ENCODE measurements at places on chromosomes 11 and 22. TPM values are rescaled to one million over a fixed set of nuclear protein-coding genes. Genes with fewer than 3 reads are reported as not detected.

- H3K27me3 ChIP-seq = peaks cover 70% of the 10 kb centered on the region
- peak overlapping the region; percentile 79 for H3K4me3 ChIP-seq
- H3K36me3 ChIP-seq = no peaks in the 10 kb centered on the region
- no peak overlapping the region for H3K27ac ChIP-seq
These were observed 51.4 kb downstream of the FAM83F start for GRCh38 chr22:40046126-40046525.

Gene TBCEL
- 18.6 TPM for total RNA-seq

Gene ANO5
- 3.4 TPM for total RNA-seq

DNA sequence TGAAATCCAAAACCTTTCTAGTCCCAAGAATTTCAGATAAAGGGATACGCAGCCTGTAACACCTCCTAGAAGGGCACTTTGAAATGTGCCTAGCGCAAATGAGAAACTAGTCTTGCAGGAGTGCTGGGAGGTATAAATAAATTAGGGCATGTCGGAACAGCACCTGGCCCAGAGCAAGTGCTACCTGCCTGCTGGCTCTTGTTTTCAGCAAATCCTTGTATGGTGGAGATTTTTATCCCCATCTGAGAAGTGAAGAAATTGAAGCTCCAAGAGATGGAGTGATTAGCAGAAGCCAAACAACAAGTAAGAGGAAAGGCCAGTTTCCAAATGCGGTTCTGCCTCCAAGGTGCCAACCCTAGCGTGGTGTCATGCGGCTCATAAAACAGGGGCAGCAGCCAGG is 36.7 kb upstream of the TFIP11 start:
- H3K4me3 ChIP-seq = no peak overlapping the region
- peaks cover 20% of the 10 kb centered on the region for H3K4me1 ChIP-seq
- H3K36me3 ChIP-seq = no peaks in the 10 kb centered on the region
- DNase-seq = no peak
- H3K27ac ChIP-seq = no peak overlapping the region

DNA sequence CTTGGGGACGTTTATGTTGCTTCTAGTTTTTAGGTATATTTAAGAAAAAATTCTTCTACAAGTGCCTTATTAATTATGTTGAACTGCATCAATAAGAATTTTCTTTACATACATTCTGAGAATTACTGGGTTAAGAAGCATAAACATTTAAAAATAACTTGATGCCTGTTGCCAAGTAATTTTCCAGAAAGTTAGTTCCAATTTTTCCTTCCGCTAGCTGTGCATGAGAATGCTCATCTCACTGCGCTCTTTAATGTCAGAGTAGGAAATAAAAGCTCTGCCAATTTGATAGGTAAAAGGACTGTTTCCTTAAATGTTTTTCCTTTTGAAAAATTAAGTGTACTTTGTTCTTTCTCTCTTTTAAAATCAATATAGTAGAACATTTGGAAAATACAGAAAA is 113.1 kb upstream of the ZBED5 start:
- peaks cover 22% of the 10 kb centered on the region for H3K4me1 ChIP-seq
- H3K27me3 ChIP-seq = peaks cover 2% of the 10 kb centered on the region
- H3K36me3 ChIP-seq = peaks cover 3% of the 10 kb centered on the region
- no peak overlapping the region for H3K4me3 ChIP-seq
- no peak overlapping the region for H3K27ac ChIP-seq

GRCh38 chr11:33040033-33040861 is 875 bp downstream of the TCP11L1 start:
- peak overlapping the region; percentile 98 for H3K4me3 ChIP-seq
- no peak for DNase-seq
- H3K4me1 ChIP-seq = peaks cover 20% of the 10 kb centered on the region
- H3K27me3 ChIP-seq = no peaks in the 10 kb centered on the region

Gene C11orf52
- not detected for total RNA-seq

Gene PIWIL4
- total RNA-seq = 0.68 TPM

- no peaks in the 10 kb centered on the region for H3K36me3 ChIP-seq
- no peak for DNase-seq
- no peak overlapping the region for H3K27ac ChIP-seq
- no peaks in the 10 kb centered on the region for H3K27me3 ChIP-seq
These were observed 20.3 kb upstream of the CCDC90B start for GRCh38 chr11:83306200-83307080.

DNA sequence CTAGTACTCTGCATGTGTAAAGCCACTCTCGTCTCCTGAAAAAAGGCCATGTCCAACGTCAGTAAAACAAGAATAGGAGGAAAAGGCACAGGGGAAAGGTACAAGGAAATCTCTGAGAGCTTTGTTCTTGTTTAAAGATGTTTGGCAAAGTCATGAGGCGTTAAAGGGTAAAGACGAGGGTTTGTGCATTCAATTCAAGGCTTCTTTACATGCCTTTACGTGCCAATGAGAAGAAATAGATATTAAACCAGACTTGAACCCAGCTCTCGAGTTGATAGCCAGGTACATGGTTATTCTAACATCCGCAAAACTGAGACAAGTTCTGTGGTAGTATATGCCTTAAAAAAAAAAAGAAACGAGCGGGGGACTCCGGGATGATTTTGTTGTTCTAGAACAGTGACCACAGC is 704 bp upstream of the CFL1 start:
- no peak for DNase-seq
- peak overlapping the region; percentile 95 for H3K4me3 ChIP-seq
- H3K27ac ChIP-seq = peak overlapping the region; percentile 99
- peaks cover 59% of the 10 kb centered on the region for H3K4me1 ChIP-seq

DNA sequence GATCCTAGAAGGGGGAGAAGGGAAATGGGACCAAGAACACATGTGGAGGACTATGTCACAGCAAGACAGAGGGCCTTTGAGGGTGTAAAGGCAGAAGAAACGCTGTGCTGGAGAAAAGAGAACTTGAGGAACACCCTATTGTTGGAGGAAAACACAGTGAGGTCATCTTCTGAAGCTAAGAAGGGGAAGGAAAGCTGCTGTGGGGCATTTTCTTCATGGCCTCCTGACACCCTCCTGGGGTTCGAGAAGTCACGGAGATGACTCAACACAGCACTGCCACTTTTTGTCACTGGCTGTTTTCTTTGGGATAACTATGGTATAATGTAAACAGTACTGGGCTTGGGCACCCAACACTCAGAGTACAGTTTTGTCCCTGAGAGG is 492.6 kb upstream of the CADM1 start:
- H3K27ac ChIP-seq = no peak overlapping the region
- no peak for DNase-seq
- no peaks in the 10 kb centered on the region for H3K27me3 ChIP-seq
- no peak overlapping the region for H3K4me3 ChIP-seq

- no peaks in the 10 kb centered on the region for H3K27me3 ChIP-seq
- H3K36me3 ChIP-seq = peaks cover 16% of the 10 kb centered on the region
- no peak overlapping the region for H3K4me3 ChIP-seq
- H3K4me1 ChIP-seq = peaks cover 23% of the 10 kb centered on the region
- no peak for DNase-seq
These were observed 69.7 kb upstream of the GRK3 start for GRCh38 chr22:25494774-25495173.

Measured in neural crest cell (in vitro differentiated cells).